ENCODE measurements at places on chromosomes 4 and X.

DNA sequence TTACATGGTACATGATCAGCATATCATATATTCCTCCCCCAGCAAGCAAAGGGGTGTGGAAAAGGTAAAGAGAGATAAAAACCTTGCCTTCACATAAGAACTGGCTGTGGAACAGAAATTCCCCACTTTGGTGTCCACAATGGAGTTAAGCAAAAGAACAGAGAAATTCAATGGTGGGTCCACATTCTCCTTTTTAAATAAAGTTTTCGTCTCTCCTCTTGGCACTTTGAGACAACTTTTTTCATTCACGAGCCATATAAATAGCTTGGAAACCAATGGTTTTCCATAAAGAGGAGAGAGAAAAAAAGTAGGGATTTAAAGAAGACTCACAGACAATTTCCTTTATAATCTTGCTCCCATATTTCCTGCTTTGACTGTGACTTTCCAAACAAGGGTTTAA lies 148.1 kb downstream of the TSPAN5 start:
- no peak overlapping the region for H3K27ac ChIP-seq
- no peaks in the 10 kb centered on the region for H3K27me3 ChIP-seq
- H3K4me1 ChIP-seq, result peaks cover 28% of the 10 kb centered on the region
- DNase-seq, result no peak

- DNase-seq, result no peak
- H3K4me3 ChIP-seq, result no peak overlapping the region
- no peak overlapping the region for H3K27ac ChIP-seq
- H3K36me3 ChIP-seq, result peaks cover 15% of the 10 kb centered on the region
- peaks cover 38% of the 10 kb centered on the region for H3K4me1 ChIP-seq
Measured at GRCh38 chr4:173504181-173504503, 25.9 kb downstream of the HAND2 start.

DNA sequence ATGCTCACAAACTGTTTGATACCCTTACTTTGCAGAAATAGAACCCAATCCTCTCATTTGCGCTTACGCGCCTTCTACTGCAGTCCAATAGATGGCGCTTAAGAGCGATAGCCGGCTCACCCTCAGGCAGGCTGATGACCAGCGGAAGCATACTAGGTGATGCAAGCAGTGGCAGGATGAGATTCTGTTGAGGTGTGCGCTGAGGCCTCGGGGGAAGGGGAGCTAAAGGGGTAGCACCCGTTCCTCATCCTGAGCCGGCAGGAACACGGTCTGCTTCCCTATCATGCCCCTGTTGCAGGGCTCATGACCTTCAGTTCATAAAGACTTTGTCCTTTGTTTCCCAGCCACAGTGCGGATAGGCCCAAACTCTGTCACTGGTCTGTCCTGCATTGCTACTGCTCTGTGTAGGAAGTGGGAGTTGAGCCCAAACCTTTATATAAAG lies 628.9 kb downstream of the TLL1 start:
- no peaks in the 10 kb centered on the region for H3K4me1 ChIP-seq
- no peak overlapping the region for H3K4me3 ChIP-seq
- DNase-seq, result no peak
- H3K27ac ChIP-seq, result no peak overlapping the region

DNA sequence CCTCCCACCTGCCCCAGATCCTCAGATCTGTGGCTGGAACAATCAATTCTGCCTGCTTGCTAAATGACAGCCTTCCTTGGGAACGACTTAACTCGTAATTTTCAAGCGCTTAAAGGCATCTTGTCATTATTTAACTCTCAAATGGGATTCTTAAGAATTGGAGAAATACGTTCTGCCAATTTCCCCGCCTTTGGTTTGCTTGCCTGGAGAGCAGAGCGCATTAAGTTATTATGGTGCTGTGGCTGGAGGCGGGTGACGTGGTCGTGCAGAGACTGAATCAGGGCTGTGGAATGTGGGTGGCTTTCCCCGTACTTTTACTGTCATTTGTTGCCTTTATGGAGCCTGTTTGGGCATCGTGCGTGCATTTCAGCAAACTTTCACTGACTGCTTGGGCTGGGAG lies 78.9 kb upstream of the PSAPL1 start:
- no peak overlapping the region for H3K4me3 ChIP-seq
- H3K4me1 ChIP-seq, result peaks cover 2% of the 10 kb centered on the region
- DNase-seq, result no peak

DNA sequence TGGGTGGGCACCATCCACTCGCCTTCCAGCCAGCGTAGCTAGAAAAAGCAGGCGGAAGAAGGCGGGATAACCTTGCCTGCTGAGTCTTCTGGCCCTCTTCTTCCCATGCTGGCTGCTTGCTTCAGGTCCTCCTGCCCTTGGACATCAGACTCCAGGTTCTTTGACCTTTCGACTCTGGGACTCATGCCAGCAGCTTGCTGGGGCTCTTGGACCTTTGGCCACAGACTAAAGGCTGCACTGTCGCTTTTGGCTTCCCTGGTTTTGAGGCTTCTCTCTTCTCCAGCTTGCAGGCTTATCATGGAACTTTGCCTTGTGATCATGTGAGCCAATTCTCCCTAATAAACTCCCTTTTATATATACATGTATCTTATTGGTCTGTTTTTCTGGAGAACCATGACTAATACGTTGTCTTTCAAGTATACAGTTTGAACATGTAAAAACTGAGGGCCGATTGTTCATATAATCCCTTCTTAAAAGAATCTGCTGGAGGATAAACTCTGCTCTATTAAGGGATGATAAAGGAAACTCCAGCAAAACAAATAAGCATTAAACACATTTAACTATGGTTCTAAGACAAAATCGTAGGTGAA lies 116.6 kb upstream of the LCORL start:
- no peaks in the 10 kb centered on the region for H3K4me1 ChIP-seq
- H3K27ac ChIP-seq, result no peak overlapping the region

DNA sequence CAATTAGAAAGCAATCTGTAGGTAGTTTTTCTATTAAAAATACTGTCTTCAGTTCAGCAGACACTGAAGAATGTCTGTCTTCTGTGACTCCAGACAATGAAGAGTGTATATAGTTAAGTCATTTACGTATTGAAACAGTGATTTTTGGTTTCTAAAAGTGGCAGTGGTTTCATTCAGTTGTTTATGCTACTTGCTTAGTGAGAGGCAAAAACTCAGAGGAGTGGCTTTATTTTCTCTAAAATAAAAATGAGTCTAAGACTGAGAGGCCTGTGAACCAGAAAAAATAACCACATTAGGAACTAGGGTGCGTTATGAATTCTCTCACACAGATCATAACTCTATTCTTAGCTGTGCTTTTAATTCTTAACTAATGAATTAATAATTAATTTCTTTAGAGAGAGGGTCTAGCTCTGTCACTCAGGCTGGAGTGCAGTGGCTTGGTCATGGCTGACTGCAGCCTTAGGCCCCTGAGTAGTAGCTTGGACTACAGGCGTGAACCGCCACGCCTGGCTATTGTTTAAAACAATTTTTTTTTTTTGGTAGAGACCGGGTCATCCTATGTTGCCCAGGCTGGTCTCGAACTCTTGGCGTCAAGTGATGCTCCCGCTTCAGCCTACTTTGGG lies 31.4 kb downstream of the FREM3 start:
- no peak for DNase-seq
- H3K27me3 ChIP-seq, result peaks cover 3% of the 10 kb centered on the region
- H3K4me1 ChIP-seq, result no peaks in the 10 kb centered on the region
- H3K36me3 ChIP-seq, result no peaks in the 10 kb centered on the region
- H3K4me3 ChIP-seq, result no peak overlapping the region
- H3K27ac ChIP-seq, result no peak overlapping the region

DNA sequence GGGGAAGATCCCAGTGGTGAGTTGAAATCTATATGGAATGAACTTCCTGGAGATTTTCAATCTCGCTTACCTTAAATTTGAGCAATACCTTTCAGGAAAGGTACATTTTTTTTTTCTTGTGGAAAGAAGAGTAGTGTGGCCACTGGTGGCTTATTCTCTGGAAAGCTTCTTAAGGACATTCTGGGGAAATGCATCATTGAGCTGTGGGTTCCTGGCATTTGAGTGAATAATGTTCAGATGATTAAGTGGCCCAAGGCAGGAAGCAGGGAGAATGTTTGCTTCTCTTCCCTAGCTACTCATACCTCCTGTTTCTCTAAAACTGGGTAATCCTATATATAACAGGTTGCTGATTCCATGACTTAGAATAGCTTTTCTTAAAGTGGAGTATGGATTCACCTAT lies 31.8 kb downstream of the STAG2 start:
- peaks cover 28% of the 10 kb centered on the region for H3K4me1 ChIP-seq
- peaks cover 13% of the 10 kb centered on the region for H3K36me3 ChIP-seq

GRCh38 chr4:90128961-90129495 lies 1.8 kb downstream of the CCSER1 start:
- peaks cover 37% of the 10 kb centered on the region for H3K27me3 ChIP-seq
- no peaks in the 10 kb centered on the region for H3K36me3 ChIP-seq
- peak overlapping the region; percentile 50 for H3K4me3 ChIP-seq

DNA sequence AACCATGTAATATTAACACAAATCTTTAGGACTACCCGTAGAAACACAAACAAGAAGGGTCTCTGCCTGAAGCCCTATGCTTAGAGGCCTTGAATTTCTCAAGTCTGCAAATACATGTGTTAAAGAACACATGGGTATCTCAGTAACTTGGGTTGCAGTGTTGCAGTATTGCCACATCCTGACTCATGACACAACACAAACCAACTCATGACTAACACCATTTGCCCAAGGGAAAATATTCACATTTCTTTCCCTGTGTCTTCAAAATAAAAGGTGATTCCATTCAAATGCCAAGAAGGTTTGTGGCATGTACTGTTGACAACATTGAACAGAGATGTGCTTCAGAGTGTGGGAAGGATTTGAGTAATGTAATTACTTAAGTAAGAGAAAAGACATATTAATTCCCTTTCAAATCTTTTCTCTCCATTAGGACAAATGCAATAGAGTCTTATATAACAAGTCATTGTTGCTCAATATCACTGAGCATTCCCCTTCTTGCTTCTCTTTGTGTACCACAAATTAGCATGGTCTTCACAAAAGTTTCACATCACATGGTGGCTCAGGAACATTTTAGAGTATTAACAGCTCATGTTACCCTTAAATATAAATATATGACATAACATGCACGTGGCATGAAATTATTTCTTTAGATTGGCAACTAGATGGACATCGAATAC lies 487.1 kb downstream of the STPG2 start:
- H3K4me1 ChIP-seq, result no peaks in the 10 kb centered on the region
- no peak for DNase-seq
- H3K27me3 ChIP-seq, result no peaks in the 10 kb centered on the region
- H3K27ac ChIP-seq, result no peak overlapping the region
- no peaks in the 10 kb centered on the region for H3K36me3 ChIP-seq

DNA sequence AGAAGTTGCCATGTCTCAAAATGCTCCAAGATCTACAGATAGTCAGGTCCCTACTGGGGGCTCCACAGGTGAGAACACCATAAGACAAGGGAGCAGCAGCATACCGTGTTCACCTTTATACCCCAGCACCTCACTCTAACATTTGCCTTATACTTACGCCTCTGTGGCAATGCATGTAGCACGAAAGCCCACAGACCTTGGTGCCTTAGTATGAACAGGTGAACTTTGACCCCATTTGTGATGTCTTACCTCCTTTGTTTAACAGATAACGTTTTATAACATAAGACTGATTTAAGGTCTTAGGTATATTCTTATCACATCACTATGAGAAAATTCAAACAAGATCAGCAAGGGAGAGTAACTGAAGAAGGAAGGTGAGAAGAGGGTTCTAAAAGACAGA lies 128.8 kb downstream of the ARX start:
- H3K4me3 ChIP-seq, result no peak overlapping the region
- H3K36me3 ChIP-seq, result peaks cover 10% of the 10 kb centered on the region
- no peak overlapping the region for H3K27ac ChIP-seq

- no peaks in the 10 kb centered on the region for H3K27me3 ChIP-seq
- peak within 1 kb of the TSS; percentile 81 for H3K4me3 ChIP-seq
- H3K4me1 ChIP-seq, result peaks cover 42% of the 10 kb centered on the region
- H3K27ac ChIP-seq, result peak within 1 kb of the TSS; percentile 91
- H3K36me3 ChIP-seq, result peaks cover 11% of the 10 kb centered on the region
- DNase-seq, result peak; percentile 88
Measured at GRCh38 chrX:110002300-110003166, at the start of gene TMEM164. Gene TMEM164, plus strand, starts transcription at chrX:110003114. Its CDS starts 661 bp downstream, at chrX:110003775.

DNA sequence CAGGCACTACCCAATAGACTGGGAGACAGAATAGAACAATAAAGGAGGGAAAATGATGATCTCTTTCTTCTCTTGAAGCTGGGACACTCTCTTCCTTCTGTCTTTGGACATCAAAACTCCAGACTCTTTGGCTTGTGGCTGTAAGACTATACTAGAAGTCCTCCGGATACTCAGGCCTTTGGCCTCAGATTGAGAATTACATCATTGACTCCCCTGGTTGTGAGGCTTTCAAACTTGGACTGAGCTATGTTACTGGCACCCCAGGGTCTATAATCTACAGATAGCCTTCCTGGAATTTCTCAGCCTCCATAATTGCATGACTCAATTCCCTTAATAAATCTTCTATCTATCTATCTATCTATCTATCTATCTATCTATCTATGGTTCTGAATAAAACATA lies 294.2 kb upstream of the CT83 start:
- no peaks in the 10 kb centered on the region for H3K36me3 ChIP-seq
- no peak for DNase-seq
- no peaks in the 10 kb centered on the region for H3K27me3 ChIP-seq
- H3K4me1 ChIP-seq, result no peaks in the 10 kb centered on the region

DNA sequence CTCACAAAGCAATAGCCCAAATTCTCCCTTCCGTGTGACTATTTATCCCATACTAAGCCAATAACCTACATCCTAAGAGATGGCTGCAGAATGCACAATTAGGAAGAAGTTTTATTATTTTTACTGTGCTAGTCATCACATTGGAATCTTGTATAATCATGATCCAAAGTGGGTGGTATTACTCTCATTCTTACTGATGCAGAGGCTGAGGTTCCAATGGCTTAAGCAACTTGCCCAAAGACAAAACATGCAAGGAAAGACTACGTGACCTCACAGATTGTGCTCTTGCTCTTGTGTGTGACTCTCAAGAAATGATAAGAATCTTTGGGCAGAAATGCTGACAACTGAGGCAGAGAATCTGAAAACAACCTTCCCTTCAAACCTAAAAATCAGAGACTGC lies 212.2 kb downstream of the LDB2 start:
- H3K27me3 ChIP-seq, result no peaks in the 10 kb centered on the region
- H3K4me1 ChIP-seq, result no peaks in the 10 kb centered on the region
- no peak for DNase-seq
- no peaks in the 10 kb centered on the region for H3K36me3 ChIP-seq

GRCh38 chrX:97547877-97548578 lies 664.3 kb downstream of the RPA4 start:
- H3K4me3 ChIP-seq, result no peak overlapping the region
- H3K27me3 ChIP-seq, result no peaks in the 10 kb centered on the region
- H3K36me3 ChIP-seq, result no peaks in the 10 kb centered on the region
- DNase-seq, result no peak

GRCh38 chr4:24594887-24595286 lies 10.5 kb upstream of the DHX15 start:
- no peak for DNase-seq
- H3K27me3 ChIP-seq, result peaks cover 8% of the 10 kb centered on the region
- no peak overlapping the region for H3K4me3 ChIP-seq

DNA sequence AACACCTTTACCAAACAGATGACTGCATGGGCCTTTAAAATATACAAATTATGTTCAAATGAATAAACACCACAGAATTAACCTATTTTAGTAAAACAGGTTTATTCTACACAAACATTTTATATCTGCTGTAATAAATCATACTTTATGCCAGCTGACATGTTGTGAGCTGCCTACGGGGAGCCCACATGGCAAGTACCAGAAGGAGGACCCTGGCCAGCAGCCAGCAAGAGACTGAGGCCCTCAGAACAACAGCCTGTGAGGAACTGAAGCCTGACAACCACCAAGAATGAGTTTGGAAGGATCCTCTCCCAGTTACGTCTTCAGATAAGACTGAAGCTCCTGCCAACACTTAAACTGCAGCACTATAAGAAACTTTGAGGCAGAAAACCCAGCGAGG lies 377.0 kb downstream of the PDGFC start:
- no peak overlapping the region for H3K4me3 ChIP-seq
- no peaks in the 10 kb centered on the region for H3K4me1 ChIP-seq
- H3K36me3 ChIP-seq, result no peaks in the 10 kb centered on the region
- DNase-seq, result no peak
- no peaks in the 10 kb centered on the region for H3K27me3 ChIP-seq
